ENCODE measurements at places on chromosomes 1 and 21.

DNA sequence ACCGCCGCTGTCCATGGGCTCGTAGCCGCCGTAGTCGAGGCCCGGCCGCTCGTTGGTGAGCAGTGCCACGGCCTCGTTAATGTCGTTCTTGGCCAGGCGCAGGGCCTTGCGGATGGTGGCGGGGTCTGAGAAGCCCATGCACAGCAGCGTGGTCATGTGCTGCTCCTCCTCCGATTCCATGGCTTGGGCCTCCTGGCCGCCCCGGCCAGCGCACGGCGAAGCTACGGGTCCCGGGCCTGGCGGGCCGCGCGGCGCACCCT is 300 bp downstream of the USP24 start:
- peak; percentile 62 for DNase-seq

DNA sequence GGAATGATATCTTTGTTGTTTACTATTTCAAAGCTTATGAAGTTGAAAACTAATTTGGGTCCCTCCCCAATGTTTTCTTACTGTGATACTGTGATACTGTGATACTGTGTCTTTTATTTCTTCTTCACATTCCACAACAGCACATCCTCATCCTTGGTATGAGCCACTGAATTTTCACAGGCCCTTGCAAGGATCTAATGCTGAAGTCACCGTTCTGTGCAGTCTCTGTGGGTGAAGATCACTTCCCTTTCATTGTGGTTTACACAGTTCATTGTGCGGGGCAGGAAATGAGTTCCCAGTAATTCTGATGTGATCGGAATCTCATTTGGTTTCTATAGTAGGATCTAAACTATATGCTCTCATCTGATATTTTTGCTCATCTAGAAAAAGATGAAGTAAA is 32.1 kb upstream of the PAXBP1 start:
- DNase-seq, result no peak

DNA sequence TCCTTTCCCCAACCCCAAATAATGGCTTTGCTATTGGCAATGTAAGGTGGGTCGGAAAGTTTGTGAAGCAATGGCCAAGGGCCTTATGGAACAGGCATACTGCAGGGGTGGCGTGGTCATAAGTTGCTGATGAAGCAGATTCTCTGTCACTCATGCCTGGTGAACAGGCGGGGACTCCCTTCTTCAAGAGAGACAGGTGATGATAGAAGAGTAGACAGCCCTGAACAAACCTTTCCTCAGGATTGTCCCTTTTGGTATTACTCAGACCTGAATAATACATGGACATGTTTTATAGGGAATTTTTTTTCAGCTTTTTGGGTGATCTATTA is 12.7 kb downstream of the DDR2 start:
- DNase-seq, result no peak

DNA sequence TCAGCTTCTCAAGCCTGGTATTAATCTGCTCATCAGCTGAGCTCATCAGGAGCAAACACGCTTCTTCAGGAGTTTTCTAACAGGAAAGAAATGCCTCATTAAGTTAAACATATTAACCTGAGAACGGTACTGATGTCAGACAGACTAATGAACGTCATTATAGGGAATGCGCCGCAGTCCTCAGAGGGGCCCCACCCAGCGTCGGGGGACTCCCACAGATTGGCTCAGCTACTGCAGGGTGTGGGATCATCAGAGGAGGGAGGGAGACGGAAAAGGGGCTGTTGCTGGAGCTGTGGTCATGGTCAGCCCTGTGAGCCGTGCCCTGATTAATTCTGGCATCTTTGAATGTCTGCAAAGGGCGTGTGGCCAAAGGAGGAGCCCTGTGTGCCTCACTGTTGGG is 348.5 kb downstream of the PTPRU start:
- DNase-seq, result no peak

- no peak for DNase-seq
These were observed 624 bp downstream of the ARHGAP29 start for GRCh38 chr1:94236630-94237290.

DNA sequence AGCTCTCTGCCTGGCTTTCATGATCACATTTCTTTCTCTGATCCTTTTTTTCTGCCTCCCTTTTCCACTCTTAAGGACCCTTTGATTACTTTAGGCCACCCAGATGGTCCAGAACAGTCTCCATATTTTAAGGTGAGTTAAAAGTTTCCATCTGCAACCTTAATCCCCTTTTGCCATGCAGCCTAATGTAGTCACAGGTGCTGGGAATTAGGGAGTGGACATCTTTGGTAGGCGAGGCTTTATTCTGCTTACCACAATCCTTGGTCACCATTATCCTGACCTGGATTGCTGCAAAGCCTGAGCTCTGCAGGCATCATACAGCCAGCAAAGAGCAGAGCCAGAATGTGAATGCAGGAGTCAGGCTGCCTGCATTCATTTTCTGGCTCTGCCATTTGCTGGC is 95.9 kb downstream of the XCL2 start:
- no peak for DNase-seq

DNA sequence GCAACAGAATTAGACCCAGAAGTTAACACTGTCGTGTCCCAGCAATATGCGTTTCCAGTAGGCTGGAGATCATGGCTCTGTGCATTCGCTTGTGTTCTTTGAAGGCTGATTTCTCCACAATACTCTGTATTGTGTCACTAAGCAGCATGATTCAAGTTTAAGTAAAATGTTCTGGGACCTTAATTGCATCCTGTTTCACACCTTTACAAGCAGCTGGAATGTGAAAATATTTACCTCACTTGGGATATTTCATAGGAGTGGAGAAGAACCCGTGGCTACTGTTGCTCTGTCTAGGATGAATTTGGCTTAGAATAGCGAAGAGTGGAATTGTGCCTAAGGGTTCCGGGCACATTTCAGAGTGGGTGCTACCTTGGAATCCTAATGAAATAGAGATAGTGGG is 6.3 kb downstream of the PTGFRN start:
- no peak for DNase-seq

GRCh38 chr1:168506204-168506819 is 37.5 kb downstream of the XCL2 start:
- no peak for DNase-seq

DNA sequence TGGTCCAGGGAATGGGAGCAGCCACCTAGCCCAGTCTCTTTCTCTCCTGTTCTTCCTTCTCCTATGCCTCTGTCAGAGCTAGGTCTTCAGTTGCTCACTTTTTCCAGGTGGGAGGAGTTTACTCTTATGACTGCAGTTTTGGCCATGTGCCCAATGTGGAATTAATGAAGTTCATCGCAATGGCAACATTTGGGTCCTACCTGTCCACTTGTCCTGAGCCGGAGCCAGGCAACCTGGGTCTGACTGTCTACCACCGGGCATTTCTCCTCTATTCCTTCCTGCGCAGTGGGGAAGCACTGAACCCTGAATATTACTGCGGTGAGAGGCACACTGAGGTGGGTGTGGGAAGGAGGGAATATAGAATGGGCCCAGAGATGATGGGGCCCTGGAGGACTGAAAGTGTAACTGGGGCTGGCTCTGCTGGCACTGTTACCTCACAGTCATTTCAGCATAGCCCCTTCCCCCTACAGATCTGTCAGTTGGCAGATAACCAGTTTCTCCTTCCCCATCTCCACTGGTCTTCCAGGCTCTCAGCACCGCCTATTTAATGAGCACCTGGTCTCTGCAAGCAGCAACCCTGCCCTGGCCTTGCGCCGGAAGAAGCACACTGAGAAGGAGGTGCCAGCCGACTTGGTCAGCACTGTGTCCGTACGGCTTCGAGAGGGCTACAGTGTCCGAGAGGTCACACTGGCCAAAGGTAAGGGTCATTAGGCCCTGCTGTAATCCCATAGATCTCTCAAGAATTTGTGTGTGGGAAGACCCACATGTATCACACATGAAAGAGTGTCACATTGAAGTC is 30.1 kb downstream of the SZT2 start:
- no peak for DNase-seq

DNA sequence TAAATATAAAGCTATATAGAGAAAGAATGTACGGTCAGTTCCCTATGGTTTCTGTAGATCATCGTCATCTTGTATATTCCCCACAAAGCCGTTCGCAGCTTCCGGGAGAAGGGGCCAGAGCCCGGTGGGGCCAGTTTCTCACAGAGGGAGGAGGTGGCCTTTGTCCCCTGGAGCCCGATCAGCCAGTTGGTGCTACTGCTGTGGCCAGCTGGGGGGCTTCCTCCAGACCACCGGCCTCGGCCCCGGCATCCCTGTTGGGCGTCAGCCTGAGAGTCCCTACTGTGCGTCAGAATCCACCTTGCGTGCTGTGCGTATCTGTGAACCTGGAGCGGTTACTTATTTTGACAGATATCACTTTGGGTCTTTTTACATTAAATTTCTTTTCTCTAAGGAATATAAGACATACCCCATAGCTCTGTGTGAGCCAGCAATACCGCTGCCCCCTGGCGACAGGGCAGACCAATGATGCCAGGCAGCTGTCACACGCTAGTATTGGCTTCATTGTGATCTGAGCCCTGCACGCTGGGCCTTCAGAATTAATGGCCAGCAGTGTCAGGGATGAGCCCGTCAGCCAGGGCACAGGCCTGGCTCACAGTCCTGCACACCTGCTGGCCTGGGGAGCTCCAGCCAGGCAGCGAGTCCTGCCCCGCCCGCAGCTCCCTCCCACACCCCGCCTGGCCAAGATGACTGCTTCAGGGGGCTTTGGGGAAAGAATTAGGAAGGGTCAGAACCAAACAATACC is 145.9 kb downstream of the PGBD5 start:
- no peak for DNase-seq

DNA sequence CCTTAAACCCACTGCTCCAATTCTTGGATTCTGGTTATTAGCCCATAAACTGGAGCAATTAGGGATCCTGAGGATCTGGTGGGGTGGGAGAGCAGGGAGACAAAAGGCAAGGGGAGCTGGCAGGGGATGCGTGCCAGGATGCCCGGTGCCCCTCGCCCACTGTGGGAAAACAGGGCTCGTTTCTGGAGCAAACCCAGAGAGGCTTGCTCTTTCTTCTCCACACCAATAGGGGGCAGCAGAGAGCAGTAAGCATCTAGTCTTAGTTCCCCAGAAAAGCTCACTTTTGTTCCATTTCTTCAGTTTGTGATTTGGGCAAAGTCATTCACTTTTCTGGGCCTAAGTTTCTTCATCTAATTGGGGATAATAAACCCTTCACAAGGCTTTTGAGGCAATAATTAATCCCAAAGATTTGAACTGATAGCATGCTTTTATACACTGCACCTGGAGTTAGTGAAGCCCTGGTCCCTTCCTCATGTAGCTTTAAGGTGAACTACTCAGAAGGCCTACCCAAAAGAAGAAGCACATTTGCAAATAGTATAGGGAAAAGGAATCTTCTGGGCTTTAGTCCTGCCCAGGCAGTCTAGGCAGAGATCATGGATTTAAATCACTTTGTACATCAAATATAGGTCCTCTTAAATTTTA is 160.6 kb upstream of the USP24 start:
- DNase-seq, result no peak

- no peak for DNase-seq
These were observed 88.1 kb downstream of the CNIH3 start for GRCh38 chr1:224704107-224704735.

GRCh38 chr1:227768125-227768439 is 32.8 kb downstream of the SNAP47 start:
- no peak for DNase-seq

GRCh38 chr1:101247404-101248287 is 10.8 kb downstream of the S1PR1 start:
- DNase-seq, result no peak

- no peak for DNase-seq
These were observed 20.8 kb upstream of the GBP1 start for GRCh38 chr1:89085781-89086180.

DNA sequence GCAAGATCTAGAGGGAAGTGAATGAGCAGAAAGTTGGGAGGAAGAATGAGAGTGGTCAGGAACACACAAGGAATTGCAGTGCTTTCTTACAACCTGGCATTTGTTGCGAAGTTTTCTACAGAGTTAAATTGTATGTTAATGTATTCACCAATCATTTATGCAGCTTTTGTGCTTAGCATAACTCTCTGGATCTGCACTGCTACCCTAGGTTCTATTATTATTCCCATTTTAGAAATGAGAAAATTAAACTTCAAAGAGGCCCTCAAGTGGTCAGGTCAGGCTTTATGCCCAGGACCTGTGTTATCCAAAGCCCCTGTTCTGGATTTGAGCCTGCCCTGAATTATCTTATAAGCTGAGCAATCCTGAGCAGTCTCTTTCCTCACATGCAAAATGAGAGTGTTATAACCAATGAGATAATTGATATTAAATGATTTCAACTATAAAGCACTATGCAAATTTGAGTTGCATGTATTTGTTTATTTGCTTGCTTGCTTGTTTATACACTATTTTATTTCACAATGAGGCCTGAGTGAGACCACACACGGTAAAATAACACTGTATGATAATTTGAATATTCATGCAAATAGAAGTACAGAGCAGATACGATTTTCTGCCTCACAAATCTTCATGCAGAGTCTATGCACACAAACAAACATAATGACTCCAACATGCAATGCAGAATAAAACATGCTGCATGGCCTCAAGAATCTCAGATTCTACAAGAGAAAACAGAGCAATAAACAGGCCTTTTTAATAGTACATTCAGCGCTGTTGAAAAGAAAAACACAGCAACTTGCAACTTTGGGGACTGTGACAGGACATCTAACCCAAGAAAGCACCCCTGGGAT is 323.0 kb downstream of the PLPP3 start:
- no peak for DNase-seq

DNA sequence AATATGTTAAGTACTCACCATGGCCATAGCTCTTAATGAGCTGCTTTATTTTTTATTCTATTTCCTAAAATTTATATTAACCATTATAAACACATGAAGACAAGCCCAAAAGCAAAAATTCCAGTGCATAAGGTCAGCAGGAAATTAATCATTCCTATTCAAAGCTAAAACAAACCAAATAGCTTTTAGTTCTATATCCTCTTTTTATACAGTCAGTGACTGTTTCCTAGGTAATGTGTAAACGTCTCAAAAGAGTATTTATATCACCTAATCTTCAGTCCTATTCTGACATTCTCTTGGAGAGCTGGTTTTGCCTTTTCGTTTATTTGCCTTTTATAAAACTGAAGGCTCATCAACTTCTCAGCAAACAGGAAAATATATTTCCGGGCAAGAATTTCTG is 4.2 kb downstream of the GOLPH3L start:
- no peak for DNase-seq

DNA sequence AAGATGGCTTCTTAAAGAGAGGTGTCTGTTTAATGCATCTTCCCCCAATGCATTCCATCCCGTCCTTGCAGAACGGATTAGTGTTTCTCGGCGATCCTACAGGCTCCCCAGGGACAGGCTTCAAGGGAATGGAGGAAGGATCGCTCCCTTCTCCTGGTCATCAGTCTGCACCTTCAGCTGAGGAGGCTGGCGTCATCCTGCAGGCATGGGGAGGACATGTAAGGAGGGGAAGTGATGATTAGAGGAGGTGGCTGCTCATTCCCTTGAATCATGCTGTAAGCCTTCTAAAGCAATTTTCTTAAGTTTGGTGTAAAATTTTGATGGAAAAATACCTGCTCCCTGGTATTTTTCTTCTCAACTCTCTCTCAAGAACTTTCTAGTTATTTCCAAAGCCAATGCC is 603.6 kb downstream of the NPHP4 start:
- DNase-seq, result no peak

- peak; percentile 58 for DNase-seq
These were observed 76.6 kb downstream of the RGL1 start for GRCh38 chr1:183881387-183882131.
